Stimulated activated CD4-positive, alpha-beta T cell treated with anti-CD3 and anti-CD28 coated beads, Interleukin-1b, Interleukin-23, amount 100 ng/mL, for 1 hour (primary cell): ENCODE measurements at places on chromosomes 6 and 20.

GRCh38 chr6:10401632-10402223 lies 13.1 kb downstream of the TFAP2A start:
- DNase-seq, result no peak

DNA sequence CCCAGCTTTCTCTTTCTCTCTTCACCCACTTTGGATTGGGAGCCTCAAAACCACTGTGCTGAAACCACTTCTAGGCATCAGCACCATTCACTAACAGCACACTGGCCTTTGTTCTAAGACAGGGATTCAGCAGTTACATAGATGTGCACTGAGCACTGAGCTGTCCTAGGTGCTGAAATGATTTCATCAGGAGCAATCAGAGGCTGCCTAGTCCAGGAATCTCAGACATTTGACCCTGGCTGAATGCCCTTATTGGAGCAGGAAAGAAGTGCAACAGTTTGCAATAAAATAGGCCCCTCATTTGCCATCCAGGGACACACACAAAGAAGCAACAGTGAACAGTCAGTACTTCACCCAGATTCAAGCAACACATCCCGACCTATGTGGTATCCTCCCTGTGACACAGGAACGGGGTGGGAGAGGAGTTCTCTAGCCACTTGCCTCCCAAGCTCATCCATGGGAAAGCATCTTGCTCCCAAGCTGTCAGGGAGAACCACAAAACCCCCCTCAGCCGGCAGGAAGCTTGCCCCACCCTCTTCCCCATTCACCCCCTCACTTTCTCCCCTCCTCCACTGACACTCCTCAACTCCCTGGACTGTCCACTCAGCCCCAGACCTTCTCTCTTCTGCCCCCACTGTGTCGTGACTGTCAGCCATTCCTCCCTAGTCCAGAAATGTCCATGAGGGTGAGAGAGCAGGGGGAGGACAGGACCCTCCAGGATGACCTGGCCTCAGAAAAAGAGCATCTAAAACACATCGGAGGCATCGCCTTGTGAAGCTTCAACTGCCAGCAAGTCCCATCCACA lies 304.4 kb downstream of the PREX1 start:
- DNase-seq, result no peak

- no peak for DNase-seq
Observed at GRCh38 chr6:45835721-45836437, 179.8 kb downstream of the CLIC5 start.

GRCh38 chr6:132401618-132402285 lies 477 bp upstream of the MOXD1 start:
- DNase-seq, result no peak

GRCh38 chr6:166041277-166041676 lies 126.4 kb downstream of the TBXT start:
- no peak for DNase-seq

- no peak for DNase-seq
Observed at GRCh38 chr6:3337521-3338350, 79.0 kb downstream of the PSMG4 start.

DNA sequence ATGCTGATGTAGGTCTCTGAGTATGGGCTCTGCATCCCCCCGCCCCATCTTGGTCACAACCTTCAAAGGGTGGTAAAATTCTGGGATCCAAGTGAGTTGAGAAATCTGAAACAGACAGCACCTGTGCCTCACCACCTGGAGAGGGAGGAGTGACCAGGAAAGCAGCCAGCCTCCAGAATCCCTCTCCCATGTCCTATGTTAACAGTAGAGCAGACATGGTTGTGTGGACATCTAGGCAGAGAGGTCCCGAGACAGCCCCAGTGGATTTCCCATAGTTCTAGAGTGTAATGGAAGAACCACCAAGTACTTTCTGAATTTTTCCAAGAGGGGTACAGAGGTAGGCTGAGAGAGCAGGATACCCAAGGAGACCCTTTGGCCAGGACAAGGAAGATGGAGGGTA lies 103.7 kb upstream of the ENPP5 start:
- DNase-seq, result no peak

DNA sequence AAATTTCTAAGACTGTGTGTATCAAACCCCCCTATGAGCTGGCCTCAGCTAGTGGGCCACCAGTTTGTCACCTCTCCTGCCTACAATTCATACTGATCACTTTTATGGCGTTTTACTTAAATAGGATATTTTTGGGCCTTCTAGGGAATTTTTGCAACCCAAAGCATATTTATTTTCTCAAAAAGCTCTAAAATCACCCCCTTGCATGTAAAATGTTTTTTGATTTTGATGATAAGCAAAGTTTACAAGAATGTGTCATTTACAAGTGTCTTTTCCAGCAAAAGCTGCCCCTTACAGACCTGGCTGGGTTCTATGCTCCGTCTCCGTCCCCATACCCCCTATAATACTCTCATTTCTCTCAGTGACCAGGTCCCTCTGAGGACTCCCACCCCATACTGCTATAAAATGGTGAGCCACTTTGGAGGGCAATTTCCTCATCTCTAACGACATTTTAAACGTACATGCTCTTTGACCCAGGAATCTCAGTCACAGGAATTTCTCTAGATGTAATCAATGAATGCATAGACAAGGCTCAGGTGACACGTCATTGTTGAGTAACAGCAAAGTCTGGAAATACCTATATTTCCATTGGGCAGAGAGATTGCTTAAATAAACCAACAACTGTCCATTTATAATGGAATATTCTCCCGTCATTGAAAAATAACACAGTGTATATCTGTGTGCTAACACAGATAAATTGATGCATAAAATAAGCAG lies 13.9 kb upstream of the OCSTAMP start:
- no peak for DNase-seq

DNA sequence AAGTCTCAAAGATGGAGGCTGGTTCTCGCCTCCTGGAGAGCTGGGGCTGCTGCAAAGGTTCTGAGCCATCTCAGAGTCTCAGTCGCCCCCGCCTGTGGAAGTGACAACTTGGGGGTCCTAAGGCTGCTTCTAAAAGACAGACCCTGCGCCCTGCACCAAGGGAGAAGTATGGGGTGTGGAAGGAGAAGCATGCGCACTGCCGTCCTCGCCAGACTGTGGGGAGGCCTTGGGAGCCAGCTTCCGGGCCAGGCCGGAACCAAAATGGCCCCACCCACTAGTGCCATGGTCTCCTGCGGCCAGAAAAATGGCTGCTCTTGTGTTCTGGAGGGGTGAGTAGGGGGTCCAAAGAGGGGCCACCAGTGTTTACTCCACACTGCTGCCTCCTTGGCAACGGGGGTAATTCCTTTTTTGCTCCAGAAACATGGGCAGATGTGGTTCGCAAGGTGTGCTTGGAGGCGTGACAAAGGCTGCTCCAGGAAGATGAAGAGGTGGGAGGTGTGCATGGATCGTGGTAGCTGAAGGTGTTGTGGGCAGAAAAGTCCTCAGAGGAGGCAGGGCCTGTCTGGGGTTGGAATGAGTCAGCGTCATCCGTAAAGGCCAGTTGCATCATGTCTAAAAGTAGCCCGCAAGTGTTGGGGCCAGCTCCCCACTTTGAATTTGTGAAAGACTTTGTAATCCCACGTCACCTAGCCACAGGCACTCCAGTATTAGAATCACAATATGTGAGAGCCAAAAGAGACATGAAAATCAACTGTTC lies 329.8 kb upstream of the SOX4 start:
- DNase-seq, result no peak

DNA sequence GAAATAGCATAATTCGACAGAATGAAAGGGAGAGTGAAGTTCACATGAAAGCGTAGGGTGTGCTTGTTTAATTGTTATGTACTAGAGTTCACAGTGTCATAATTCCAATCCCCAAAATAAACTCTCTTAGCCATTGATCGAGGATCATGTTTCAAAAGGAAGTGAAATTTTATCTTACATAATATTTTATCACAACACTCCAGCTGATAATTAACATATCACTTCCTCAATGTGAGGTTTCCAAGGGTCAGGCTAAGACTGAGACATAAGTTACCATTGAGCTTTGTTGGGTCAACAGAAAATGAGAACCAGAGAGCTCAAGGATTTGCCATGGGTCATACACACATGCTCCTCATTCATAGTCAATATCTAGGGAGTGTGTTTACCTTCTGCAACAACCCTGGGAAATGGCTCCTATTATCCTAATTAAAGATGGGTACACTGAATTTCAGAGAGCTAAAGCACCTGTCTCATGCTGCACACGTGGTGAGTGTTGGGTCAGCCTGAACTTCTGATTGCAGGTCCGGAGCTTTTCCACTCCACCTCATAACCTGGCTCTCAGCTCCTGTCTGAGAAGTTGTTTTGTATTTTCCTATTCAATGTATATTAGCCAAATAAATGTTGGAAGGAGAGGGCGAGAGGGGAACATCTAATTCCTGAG lies 3.0 kb downstream of the GSTA2 start:
- no peak for DNase-seq

DNA sequence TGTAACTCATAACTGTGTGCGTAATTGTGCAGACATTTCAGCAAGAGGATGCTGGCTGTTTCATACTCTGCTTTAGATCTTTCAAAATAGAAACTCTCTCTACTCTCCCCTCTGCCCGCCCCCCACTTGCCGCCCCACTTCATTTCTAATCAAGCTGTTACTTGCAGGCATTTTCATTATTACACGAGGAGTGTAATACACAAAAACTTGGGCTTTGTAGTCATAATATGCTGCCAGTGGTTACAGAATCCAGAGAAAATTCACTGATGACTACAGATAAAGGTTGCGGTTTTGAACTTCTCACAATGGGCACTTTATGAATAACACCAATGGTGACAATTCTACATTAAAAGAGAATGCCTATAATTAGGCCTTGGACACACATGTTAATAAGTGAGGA lies 194.0 kb upstream of the POU3F2 start:
- no peak for DNase-seq

- no peak for DNase-seq
Observed at GRCh38 chr6:97437087-97437486, 154.1 kb upstream of the MMS22L start.

DNA sequence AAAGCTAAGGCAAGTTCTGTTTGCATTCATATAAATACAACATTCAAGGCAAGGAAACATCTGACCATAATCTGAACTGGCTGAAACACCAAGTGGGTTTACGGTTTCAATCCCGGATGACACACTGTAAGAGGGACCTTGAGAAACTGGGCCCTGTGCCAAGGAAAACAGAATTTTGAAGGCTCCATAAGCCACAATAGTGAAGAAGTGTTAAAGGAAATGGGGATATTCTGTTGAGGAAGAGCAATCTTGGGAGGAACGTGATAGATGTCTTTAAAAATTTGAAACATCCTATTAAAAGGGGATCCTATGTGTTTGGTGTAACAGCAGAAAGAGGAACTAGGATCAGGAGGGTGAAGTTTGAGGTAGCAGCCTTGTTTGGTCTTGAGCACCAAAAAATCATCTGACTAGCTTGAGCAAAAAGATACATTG lies 82.4 kb upstream of the TAB2 start:
- DNase-seq, result no peak

GRCh38 chr20:61705386-61706258 lies 360.1 kb downstream of the TAF4 start:
- no peak for DNase-seq

DNA sequence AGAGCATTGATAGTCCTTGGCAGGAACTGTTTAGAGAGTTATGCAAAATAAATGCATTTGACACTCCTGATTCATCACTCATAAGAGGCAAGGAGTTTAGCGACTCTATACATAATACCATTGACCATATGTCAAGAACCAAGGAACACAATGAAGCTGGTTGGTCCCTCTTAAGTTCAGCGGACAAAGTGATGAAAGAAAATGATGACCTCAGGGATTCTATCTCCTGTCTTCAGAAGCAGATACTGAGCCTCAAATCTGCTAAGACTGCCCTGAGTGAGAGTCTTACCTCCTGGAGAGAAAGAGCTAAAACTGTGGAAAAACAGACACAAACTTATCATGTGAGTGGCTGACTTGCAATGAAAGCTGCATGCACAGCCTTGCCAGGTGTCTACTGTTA lies 9.5 kb upstream of the NKAIN2 start:
- DNase-seq, result no peak

DNA sequence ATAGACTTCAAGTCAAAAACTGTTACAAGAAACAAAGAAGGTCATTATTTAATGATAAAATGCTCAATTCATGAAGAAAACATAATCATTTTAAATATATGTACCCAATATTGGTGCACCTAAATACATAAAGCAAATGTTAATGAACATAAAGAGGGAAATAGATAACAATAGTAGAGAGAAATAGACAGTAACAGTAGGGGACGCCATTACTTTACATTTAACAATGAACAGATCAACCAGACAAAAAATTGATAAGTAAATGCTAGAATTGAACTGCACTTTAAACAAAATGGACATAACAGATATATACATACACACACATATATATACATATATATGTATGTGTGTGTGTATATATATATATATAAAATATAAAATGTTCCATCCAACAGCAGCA lies 37.4 kb downstream of the IL22RA2 start:
- DNase-seq, result no peak

DNA sequence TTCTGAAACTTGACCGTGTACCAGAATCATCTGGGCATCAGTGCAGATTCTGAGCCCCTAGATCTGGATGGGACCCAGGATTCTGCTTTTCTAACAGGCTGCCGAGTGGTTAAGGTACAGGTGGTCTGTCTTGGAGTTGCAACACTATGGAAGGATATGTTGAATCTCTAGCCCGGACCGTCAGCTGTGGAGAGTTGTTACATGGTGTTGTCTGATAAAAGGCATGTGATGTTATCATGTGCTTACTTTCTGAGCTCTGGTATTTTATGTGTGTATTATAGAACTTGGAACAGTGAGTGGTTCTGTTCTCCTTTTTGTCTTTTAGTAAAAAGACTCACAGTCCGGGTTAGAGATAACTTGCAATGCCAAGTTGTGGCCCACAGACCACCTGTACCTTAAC lies 123.0 kb downstream of the JARID2 start:
- DNase-seq, result no peak

DNA sequence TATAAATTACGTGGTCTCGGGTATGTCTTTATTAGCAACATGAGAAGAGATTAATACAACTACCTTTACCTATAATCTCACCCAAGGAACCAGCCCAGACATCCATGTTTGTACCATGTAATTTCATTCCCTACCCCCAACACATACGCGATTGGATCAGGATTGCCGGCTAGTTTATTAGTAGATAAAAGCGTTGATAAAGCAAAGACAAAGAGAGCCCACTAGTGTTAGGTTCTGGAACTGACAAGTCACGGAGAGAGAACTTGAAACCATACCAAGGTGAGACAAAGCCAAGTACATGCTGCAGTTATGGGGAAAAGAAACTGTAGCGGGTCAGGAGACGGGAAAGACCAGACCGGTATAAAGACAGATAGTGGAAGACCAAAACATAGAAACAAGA lies 37.4 kb upstream of the FAM135A start:
- no peak for DNase-seq

DNA sequence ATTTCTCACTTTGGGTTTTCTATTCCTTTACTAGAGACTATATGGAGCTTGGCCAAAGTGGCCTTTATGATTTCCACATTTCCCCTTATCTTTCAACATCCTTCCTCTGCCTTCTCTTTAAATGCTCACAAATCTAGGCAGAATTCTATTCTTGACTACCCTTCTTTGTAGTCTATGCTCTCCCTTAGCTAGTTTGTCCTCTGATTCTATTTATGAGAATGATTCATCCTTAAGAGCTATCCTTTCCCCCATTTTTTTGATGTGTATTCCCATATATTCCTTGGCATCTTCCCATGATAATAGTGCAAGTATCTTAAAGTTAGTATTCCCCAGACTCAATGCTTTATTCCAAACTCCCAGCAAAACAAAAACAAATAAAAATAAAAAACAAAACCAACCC lies 53.1 kb downstream of the IL20RA start:
- DNase-seq, result no peak

- no peak for DNase-seq
Observed at GRCh38 chr6:48883116-48883515, 579.9 kb downstream of the MMUT start.

- no peak for DNase-seq
Observed at GRCh38 chr6:111898452-111898851, 25.2 kb upstream of the FYN start.
